ENCODE measurements at places on chromosomes 13 and 19.
A peak's percentile ranks its signal among the peaks of the same experiment; 100 is the strongest.

- DNase-seq = no peak
These were observed 12.3 kb upstream of the WDR18 start for GRCh38 chr19:971795-972194.

DNA sequence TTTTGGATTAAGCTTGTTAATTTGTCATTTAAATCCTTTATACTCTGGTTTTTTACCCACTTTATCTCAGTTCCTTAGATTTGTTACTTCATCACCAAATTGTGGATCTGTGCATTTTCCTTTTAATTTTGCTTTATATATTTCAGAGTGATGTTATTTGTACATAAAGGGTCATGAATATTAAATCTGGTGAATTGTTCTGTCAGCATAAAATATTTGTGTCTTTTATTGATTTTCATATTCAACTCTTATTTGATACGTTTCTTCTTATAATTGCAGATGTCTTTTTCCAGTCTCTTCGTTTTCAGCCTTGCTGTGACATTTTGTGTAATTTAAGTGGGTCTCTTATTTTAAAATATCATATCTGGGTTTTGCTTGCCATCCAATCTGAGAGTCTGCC lies 4.7 kb downstream of the SETDB2 start:
- no peak for DNase-seq

DNA sequence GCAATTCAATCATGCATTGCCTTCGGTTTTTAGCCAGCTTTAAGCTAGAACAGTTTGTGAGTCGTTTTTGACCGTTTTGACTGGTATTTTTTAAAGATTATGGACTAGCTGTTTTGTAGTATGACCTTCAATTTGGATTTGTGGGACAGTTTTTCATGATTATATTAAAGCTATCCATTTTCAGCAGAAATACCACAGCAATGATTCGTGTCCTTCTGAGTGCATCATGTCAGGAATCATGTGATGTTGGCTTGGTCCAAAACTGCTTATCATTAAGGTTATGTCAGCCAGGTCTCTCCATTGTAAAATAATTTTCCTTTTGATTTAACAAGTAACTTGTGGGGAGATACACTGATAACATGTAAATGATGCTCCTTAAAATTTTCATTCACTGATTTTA lies 229.0 kb downstream of the POSTN start:
- DNase-seq = no peak

DNA sequence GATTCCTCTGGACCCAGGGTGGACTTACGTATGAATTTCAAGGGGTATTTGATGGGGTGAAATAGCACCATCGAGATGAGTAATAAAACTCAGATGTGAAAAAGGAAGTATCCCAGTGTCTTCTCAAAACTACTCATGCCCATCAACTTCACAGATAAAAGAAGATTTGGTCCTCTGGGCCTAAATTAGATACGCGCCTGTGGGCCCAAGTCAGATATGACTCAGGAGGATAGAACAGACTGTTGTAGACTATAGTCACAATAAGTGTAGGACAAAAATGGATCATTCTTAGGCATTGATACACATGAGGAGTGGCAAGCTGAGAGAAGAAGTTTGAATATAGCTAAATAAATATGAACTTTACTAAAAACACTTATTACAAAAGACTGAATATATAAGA lies 2438.8 kb downstream of the PCDH9 start:
- no peak for DNase-seq

- DNase-seq = no peak
These were observed at the start of gene IQCN for GRCh38 chr19:18274219-18274780. IQCN (minus strand) TSS chr19:18274452; CDS start chr19:18269478, 4,974 bp downstream.

DNA sequence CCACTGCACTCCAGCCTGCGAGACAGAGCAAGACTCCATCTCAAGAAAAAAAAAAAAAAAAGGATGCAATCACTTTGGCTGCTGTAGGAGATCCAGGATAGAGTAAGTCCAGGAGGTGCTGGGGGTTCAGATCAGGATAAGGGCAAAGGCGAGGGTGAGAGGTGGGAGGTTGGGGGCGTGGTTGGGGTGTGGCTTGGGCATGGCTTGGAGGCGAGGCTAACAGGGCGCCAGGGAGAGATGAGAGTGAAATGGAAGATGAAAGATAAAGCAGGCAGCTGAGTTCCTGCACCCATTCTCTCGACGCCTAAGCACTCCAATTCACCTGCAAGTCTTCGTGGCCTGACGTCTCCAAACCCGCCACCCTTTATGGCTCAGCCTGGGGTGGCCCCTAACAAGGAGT lies 25.0 kb upstream of the ZNRF4 start:
- DNase-seq = no peak

DNA sequence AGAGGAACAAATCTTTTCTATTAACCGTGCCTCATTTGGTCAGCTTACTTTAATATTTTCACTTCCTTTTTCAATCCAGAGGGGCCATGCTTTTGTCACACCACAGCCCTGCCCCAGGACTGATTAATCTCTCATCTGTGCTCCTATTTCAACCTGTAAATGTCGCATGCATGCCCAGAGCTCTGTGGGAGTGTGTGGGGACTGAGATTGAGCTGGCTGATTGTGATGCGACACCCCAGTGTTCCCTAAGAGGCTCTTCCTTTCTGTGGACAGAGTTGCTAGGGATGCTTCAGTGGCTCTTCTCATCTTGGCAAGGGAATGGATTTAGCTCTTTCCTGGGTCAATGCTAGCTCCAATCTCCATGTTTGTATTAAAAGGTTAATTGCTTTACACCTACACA lies 249.6 kb downstream of the TDRD3 start:
- no peak for DNase-seq

GRCh38 chr13:113768018-113768905 lies 9.2 kb downstream of the TMEM255B start:
- no peak for DNase-seq

- no peak for DNase-seq
These were observed 181.5 kb downstream of the FOXO1 start for GRCh38 chr13:40484974-40485373.

DNA sequence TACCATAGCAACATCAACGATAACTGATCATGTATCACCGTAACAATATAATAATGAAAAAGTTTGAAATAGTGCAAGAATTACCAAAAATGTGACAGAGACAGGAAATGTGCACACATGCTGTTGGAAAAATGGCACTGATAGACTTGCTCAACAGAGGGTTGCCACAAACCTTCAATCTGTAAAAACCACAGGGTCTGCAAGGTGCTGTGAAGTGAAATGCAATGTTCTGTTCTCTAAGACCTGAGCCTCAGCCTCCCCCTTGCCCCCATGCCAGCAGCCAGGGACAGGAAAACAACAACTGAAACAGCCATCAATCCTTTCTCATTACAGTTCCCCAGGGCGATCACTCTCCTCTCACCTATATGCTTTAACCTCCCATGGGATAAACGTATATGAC lies 88.4 kb downstream of the USP12 start:
- no peak for DNase-seq

DNA sequence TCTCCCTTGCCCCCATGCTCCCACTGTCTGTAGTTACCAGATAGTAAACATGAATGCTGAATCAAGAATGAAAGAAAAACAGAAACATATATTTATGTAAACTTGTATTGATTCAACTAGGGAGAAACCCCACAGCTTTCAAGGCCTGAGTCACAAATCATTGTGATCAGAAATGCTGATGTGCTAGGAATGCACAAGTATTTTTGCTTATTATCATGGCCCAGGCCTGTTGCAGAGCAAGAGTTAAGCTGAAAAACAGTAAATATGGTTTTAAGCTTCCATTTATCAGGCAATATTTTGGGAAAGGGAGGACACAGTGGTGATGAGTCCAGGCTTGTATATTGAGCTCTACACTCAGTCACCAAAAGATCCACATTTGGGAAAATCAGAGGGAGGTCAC lies 669.6 kb downstream of the DIAPH3 start:
- no peak for DNase-seq

GRCh38 chr13:44837250-44837649 lies 152.0 kb downstream of the NUFIP1 start:
- no peak for DNase-seq

DNA sequence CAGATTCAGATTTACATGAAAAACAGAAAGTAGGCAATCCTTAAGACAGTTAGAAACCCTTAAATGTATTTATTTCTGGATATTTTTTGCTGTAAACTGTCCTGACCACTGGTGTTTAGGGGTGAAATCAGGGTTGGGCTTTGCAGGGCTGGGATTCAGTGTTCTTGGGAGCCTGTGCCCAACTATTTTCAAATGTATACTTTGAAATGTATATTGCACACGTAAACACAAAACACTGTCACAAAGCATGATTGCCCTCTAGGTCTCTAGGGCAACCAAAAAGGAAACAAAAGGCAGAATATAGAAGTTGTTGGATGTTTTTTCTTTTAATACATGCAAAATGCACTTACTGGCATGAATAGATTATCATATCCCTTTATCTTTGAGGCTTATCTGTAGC lies 1185.4 kb downstream of the DIAPH3 start:
- DNase-seq = no peak

DNA sequence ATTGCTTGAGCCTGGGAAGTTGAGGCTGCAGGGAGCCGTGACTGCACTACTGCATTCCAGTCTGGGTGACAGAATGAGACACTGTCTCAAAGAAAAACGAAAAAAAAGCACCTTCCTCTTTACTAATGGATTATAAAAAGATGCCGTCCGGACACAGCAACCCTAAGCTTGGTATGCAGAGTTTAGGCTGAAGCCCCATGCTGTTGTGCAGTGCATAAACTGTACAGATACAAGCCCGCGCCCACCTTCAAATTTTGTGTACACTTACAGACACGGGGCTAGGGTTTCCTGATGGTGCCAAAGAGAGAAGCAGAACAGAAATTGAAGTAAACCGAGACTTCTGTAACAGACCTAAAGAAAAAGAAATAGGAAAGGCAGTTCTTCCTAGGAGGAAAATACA lies 9.0 kb downstream of the LPAR6 start:
- DNase-seq = no peak

DNA sequence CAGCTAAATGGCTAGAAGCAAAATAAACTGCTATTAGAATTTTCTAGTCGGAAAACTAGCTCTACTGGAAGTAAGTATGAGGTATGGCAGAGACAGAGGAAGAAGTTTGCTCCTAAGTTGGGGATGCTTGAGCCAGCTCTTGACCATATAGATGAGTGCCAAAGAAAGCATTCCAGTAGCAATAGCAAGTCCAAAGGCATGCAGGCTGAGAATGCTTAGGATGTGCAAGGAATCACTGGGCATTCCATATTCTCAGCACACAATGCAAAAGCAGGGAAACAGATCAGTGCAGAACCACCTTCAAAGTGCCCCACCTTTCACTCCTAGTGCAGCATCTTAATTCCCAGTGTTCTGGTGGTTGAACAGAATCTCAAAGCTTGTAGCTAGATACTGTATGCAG lies 32.9 kb downstream of the SERTM1 start:
- no peak for DNase-seq

DNA sequence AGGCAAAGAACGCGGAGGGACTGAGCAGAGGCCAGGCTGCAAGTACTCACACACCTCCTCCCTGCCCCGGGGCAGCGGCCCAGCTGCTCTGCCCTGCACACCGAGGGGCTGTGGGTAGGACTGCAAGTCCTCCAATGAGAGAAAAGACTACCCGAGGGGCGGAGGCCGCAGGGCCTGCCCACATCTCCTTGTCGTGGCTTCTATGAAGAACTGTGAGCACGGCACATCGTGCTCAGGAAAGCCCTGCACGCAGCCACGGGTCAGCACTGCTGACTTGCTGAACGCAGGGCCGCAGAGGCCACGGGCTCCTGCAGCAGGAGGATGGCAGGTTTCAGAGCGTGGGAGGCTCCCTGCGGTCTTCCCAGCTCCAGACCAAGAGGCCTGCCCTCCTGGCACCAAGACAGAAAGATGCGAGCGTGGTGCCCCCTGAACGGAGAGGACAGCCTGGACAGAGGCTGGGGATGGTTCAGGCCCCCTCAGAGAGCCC lies 37.4 kb downstream of the CEBPG start:
- no peak for DNase-seq

DNA sequence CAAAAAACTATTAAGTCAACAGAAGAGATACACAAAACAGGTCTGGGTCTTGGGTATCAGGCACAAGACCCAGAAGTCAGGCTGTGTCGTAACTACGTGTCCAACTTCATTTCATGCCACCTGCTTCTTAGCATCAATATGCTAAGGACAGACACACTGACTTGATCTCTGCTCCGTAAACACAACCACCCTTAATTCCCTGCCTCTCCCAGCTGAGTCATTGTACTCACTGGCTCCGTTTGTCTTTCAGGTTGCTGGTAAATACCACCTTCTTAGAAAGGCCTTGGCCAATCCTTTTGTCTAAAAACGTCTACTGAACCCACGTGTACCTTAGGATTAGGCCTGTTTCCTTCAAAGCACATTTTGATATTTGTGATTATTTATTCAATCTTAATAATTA lies 726.2 kb downstream of the PCDH9 start:
- no peak for DNase-seq

DNA sequence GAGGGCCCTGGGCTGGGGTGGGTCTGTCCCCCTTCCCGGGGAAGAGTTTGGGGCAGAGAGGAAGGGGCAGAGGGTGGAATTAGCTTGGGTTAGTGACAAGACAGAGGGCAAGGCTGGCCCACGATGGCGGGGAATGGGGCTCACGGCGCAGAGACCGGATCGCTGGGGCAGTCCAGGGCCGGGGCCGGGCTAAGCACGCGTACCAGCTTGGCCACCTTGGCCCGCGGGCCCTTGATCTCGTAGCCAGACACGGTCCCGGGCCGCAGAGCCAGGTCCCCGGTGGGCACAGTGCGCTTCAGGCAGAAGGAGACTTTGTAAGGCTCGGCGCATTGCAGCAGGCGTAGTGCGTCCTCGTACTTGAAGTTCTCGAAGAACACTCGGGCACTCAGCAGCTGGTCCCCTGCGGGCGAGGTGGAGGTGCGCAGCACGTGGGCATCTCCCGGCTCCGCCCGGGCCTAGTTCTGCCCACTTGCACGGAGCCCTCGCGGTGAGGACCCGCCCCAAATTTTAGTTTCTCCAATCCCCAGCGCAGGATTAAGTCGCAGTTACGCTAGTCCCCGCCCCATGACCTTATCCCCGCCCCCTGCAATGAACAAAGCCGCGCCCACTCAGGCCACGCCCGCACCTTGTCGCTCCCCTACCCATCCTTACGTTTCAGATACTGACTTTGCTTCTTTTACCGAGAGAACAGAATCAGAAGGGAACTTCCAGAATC lies 8.6 kb upstream of the HIPK4 start:
- DNase-seq = peak; percentile 33

- DNase-seq = no peak
These were observed 8.5 kb downstream of the ZNF526 start for GRCh38 chr19:42228641-42229040.
